ENCODE measurements at places on chromosomes 3 and 15.
A peak's percentile ranks its signal among the peaks of the same experiment; 100 is the strongest.

GRCh38 chr15:33330931-33331330 lies 20.2 kb downstream of the RYR3 start:
- no peak for DNase-seq

GRCh38 chr15:72249142-72249810 lies 18.3 kb upstream of the PKM start:
- DNase-seq, result no peak

DNA sequence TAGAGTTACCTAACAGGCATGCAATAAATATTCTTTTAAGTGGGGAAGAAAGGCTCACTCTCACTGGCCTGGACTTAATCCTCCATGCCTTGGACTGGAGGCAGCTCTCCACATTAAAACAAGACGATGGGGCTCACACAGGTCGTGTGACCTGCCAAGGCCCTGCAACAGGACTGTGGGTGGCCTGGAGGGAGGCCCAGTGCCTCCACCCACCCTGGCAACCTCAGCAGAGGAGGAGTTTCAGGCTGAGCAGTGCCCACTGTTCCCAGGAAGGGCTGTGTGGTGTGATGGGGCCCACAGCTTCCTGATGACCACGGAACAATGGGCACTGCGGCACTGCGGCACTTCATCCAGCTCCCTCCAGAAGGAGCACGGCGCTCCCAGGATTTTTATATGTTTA lies 5.5 kb downstream of the UROC1 start:
- no peak for DNase-seq

DNA sequence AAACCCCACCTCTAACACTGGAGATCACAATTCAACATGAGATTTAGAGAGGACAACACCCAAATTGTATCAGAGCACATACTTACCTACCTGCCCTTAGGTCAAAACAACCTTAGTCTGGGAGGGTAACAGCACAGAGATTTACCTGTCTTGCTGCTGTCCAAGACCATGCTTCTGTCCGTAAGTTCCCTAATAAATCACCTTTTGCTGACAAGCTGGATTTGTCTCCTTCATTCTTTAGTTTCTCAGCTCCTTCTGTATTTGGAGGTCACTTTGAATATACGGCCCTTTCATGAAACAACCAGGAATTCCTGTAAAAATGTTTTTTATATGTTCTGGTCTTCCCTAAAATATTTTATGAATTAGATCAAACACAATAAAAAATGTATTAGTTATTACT lies 1.6 kb upstream of the ABHD5 start:
- DNase-seq, result no peak

DNA sequence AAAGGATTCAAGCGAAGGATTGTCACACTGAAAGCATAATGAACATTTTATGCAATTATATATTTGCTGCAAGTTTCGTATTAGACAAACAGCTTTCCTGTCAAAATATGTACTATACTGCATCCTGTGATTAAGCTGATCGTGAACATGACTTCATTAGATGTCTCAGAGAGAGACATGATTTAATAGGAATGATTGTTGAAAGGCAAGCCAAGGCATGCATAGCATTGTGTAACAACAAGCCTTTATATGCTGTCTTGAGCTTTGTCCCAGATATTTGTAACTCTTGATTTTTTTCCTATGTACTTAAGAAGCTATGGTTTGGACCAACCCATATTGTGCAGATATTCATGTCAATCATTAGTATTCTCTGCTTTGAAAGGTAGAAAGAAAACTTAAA lies 309.1 kb downstream of the KCNH8 start:
- no peak for DNase-seq

GRCh38 chr3:149233323-149233722 lies 11.7 kb upstream of the CP start:
- DNase-seq, result no peak

- DNase-seq, result no peak
These were observed 13.6 kb upstream of the CASR start for GRCh38 chr3:122169911-122170310.

- DNase-seq, result no peak
These were observed 838.3 kb upstream of the ROBO1 start for GRCh38 chr3:80606073-80606472.

DNA sequence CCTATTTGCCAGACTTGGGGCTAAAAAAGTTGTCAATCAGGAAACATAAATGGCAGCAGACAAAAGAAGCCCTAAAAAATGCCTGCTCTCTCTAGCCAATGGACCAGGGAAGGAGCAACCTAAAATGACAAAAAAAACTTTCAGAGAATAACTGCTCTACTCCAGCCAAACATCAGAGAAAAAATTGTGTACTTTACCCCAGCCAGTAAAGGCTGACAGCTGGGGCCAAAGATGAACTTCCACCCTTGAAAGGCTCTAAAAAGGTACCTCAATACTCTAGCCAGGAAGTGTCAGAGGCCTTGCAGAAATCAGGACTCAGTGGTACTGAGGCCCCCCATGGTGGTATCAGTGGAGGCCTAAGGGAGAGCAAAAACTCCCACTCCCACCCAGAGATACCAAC lies 18.4 kb downstream of the C3orf70 start:
- DNase-seq, result no peak

GRCh38 chr3:24245056-24245455 lies 249.6 kb downstream of the THRB start:
- no peak for DNase-seq

- no peak for DNase-seq
These were observed 397.0 kb upstream of the ARRDC4 start for GRCh38 chr15:97563516-97563915.

- no peak for DNase-seq
These were observed 22.7 kb upstream of the KPNA4 start for GRCh38 chr3:160588023-160588422.

DNA sequence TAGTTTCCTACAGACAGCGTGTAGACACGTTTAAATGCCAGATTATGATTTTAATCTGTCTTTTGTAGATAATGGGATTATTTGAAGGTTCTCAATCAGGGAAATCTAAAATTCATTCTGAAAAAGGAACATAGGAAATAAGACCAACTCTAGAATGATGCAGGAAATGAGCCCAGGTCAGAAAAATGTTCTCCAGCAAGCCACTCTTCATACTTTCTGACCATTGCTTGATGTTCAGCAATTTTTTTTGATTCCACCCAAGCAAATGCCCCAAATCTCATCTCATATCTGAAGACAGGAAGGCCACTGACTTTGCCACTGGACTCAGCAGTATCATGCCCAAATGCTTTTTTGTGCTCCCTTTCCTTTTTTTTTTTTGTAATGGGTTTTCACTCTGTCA lies 373.4 kb downstream of the LPP start:
- DNase-seq, result no peak

GRCh38 chr3:49500732-49501609 lies 30.9 kb downstream of the DAG1 start:
- DNase-seq, result peak; percentile 50

GRCh38 chr3:59696783-59697182 lies 647.0 kb upstream of the CFAP20DC start:
- no peak for DNase-seq

GRCh38 chr3:23810343-23811184 lies 4.8 kb downstream of the UBE2E1 start:
- DNase-seq, result peak; percentile 31

GRCh38 chr15:37595426-37595970 lies 338.9 kb upstream of the TMCO5A start:
- DNase-seq, result no peak

- DNase-seq, result no peak
These were observed 72.4 kb downstream of the TBC1D2B start for GRCh38 chr15:78004919-78005634.

GRCh38 chr3:45980819-45981218 lies 14.8 kb downstream of the FYCO1 start:
- DNase-seq, result no peak

GRCh38 chr3:187968883-187969580 lies 184.9 kb upstream of the LPP start:
- peak; percentile 50 for DNase-seq

- DNase-seq, result no peak
These were observed 239.3 kb upstream of the ZNF717 start for GRCh38 chr3:76024640-76025039.

GRCh38 chr15:80491163-80491847 lies 87.1 kb downstream of the ARNT2 start:
- DNase-seq, result no peak

GRCh38 chr3:41477399-41478014 lies 278.2 kb downstream of the CTNNB1 start:
- no peak for DNase-seq

GRCh38 chr3:49839193-49839809 lies 17.1 kb downstream of the TRAIP start:
- DNase-seq, result peak; percentile 79

- no peak for DNase-seq
These were observed 469.6 kb upstream of the PPP2R3A start for GRCh38 chr3:135495891-135496290.

DNA sequence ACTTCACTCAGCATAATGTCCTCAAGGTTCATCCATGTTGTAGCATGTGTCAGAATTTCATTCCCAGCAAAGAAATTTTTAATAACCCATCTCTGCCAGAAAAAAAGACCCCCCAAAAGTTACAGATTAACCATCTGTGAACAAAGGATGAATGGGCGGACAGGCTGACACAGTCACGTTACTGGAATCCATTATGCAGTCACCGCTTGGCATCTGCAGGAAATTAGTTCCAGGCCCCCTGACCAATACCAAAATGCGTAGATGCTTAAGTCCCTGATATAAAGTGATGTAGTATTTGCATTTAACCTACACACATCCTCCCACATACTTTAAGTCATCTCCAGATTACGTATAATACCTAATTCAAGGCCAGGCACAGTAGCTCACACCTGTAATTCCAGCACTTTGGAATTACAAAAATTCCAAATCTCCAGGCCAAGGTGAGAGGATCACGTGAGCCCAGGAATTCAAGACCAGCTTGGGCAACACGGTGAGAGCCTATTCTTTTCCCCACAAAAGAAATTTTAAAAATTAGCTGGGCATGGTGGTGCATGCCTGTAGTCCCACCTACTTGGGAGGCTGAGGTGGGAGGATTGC lies 1.5 kb upstream of the SLC12A8 start:
- no peak for DNase-seq

DNA sequence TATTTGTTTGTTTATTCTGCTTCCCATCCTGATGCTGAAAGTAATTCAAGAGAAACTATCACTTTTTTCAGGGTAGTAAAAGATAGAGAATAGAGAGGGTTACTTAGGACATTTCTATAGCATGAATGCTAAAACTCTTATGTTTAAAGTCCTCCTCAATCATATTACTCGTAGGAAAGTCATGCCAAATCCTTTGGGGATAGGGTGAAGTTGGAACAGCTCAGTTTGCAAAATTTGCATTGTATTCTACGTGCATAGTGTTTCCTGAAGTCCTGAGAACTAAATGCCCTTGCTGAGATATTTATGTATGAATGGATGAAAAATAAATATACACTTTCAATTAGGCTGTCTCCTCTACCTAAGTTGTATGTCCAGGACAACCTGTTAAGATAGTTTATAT lies 14.6 kb downstream of the PLSCR5 start:
- no peak for DNase-seq

GRCh38 chr15:20294651-20295237 lies 246.9 kb downstream of the GOLGA6L6 start:
- no peak for DNase-seq

DNA sequence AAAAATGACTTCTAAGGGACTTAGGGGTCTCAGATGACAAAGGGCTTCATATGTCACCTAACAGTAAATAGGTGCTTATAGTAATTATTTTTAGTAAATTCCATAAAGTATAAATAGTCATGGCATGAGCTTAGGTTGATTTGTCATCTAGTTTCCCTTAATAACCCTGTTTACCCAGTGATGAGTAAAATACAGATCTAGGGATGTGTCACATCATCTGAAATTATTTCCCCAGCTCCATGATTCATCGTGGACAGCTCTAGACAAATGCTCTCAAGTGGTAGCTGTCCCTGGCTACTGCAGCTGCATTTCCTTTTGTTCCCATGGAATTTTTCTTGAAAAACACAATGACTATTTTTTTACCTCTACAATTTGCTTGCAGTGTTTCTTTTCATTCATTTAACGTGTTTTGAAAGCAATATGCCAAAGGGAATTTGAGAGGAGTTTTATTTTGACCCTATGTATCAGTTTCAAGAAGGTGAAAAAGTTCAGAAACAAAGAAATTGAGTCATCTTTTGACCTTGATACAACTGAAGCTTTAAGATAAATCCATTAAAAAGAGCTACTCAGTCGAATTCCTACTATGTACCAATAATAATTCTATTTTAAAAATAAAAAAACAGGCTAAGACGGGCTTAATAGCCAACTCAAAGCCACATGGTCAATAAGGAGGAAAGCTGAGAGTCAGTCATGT lies 241.6 kb downstream of the KCNMB2 start:
- no peak for DNase-seq

DNA sequence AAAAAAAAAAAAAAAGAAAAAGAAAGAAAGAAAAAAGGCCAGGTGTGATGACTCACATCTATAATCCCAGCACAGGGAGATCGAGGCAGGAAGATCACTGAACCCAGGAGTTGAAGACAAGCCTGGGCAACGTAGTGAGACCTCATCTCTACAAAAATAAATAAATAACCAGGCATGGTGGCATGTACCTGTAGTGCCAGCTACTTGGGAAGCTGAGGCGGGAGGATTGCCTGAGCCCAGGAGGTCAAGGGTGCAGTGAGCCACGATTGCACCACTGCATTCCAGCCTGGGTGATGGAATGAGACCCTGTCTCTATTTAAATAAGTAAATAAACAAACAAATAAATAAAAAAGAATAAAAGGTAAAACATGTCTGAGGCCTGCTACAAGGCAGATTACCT lies 39.3 kb upstream of the LACTB start:
- no peak for DNase-seq

DNA sequence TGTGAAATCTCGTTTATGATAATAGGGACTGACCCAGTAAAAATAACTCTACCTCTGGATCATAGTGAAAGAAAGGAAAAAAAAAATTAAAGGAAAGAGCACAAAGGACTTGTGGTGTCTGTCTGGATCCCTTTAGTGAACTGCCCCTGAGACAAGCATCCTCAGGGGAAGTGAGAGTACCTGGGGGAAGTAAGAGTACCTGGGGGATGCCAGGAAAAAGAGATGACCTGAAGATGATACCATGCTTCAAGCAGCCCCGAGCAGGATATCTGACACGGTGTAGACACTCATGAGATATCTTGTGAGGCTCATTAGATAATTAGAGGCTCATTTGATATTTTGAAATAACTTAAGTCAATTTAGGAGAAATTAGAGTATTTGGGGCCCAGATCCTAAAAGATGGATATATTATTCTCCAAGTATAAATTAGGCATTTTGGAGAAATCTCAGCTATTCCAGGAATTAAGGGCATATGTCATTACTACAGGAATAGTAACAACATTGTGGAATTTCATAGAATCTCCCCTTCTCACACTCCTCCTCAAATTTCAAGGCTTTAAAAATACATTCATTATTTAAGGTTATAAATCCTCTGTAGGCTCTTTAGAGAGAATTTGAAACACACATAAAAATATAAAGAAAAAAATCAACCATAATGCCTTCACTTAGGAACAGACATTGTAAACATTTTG lies 36.3 kb upstream of the PSMD6 start:
- no peak for DNase-seq
